ENCODE measurements at places on chromosomes 6 and 20.

- DNase-seq, result no peak
These were observed 99.4 kb downstream of the YTHDF1 start for GRCh38 chr20:63116412-63117106.

GRCh38 chr20:64006902-64007301 lies 26.0 kb downstream of the PRPF6 start:
- DNase-seq, result no peak

- DNase-seq, result no peak
These were observed 395.7 kb downstream of the RNGTT start for GRCh38 chr6:88567696-88568095.

GRCh38 chr6:146944809-146945208 lies 259.4 kb upstream of the STXBP5 start:
- DNase-seq, result no peak

DNA sequence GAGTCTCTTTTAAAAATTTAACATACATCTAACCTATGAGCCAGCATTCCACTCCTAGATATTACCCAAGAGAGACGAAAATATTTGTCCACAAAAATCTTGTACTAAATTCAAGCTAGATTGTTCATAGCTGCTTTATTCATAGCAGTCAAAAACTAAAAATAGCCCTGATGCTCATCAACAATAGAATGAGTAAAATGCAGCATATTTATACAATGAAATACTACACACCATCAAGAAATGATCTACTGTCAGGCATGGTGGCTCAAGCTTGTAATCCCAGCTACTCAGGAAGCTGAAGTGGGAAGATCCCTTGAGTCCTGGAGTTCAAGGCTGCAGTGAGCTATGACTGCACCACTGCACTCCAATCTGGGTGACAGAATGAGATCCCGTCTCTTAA lies 22.0 kb upstream of the SRC start:
- peak; percentile 86 for DNase-seq

DNA sequence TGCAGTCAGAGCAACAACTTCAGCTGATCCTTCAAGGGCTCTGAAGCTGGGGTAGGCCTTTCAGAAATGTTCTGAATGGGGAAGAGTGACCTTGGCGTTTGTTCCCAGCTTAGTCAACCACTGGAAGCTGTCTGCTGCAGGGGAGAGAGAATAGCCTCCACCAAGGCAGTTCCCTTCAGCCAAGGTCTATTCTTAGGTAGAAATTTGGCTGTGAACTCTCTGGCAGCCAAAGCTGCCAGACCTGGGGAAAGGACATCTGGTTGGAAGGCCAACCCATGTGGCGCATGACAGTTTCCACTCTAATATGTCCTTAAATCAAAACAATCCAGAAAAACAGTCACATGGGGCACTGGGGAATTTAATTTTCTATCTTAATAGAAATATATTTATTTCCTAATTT lies 60.1 kb downstream of the FBXO5 start:
- DNase-seq, result no peak

DNA sequence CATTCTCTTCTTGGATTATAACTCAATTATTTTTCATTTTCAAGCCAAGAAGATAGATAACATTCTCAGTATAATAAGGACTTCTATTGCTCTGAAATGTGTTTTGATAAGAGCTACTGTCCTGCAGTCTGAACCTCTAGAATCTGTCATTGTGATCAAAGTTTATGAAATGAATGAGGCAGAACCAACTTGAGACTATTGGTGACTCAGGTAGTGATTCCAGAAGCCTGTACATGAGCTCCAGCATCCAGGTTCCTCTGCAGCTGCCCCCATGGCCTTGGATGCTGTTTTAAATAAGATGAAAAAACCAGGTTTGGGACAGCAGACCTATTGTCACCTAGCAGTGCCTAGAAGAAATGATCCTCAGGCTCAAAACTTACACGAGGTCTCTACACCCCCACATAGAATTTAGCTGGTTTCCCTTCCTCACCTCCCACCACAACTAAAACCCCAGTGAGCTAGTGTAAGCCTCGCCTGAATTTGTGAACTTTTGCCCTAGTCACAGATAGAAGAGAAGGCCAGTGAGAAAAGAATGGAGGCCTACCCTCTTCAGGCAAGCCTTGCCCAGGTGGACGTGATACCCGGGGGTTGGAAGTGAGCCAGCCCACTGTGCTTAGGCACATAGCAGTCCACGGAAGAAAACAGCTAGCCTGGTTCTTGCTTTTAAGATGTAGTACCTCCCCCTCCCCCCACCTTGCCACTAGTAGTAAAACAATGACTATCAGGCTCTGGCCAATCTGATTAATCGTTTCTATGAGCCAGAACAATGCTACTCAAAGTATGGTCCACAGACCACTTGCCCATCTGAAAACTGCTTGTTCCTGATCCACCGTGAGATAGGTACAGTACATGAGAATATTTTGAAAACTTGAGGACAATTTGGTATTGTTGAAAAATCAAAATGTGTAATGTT lies 73.0 kb upstream of the SYNJ2 start:
- no peak for DNase-seq

- no peak for DNase-seq
These were observed 98.0 kb upstream of the TRAF3IP2 start for GRCh38 chr6:111703723-111704122.

DNA sequence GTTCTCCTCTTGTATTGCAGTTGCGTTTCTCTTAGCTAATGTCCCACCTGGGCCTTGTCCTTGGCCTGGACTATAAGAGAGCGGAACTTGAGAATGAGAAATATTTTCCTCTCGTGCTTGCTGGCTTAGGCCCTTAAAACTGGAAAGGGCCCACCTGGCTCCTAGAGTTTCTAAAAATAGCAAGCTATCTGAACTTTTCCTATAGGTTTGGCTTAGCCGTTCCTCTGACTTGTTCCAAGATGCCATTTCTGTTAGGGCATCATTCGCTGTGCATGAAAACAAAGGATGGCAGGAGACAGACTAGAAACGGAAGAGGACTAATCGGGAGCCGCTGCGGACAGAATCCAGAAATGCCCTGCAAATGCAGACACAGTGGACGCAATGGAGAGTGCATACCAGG lies 4.5 kb downstream of the RIPOR3 start:
- DNase-seq, result no peak

- DNase-seq, result no peak
These were observed 22.3 kb upstream of the UNC93A start for GRCh38 chr6:167268683-167269280.

DNA sequence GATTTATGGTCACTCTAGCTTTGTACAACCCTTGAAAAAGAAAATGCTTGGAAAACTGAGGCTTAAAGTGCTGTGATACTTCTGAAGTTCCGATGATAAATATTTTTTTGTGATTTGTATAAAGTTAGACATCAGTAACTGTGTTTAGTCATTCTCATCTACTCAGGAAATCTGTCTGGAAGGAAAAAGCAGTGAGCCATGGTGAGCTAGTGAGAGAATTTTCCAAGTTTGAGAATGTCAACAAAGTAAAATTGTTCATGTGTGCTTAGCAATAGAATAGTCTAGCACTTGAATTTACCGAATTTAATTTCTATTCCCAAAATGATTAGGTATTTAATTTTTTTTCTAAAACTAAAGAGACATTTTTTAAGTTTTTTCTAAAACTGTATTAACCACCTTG lies 41.3 kb upstream of the PLCB4 start:
- DNase-seq, result no peak

DNA sequence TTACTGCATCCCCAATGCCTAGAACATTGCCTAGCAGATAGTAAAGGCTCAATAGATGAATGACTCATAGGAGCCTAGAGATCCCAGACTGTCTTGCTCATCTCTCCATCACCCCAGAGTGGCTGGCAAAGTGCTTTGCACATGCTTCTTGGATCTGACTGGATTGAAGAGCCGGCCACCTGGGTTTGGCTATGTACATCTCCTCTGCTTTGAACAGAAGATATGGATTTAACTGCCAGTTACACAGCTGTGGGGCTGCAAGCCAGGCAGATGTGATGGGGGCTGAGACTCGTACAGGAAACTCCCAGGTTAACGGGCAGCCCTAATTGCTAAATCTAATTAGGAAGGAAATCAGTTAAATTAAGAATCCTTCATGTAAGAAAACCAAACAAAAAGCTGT lies 28.6 kb downstream of the MYLIP start:
- no peak for DNase-seq

GRCh38 chr6:13183415-13184088 lies 144.8 kb downstream of the TBC1D7 start:
- DNase-seq, result no peak

DNA sequence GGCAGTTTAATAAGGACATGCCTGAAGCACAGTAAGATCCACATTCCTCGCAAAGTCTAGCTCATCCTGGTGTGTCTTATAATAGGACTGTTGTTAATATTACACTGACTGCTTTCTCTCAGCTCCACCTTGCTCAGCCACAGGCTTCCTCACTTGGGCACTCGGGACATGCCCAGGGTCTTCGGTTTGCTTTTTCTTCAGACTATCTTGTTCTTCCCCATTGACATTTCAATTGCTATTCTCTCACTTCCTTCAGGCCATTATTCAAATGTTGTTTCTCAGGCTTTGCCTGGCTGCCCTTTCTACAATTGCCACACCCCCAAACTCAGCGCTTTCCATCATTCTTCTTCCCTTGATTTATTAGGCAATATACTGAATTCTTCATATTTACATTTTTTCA lies 274.8 kb upstream of the RGS17 start:
- no peak for DNase-seq

GRCh38 chr20:4320291-4320690 lies 304.9 kb upstream of the RNF24 start:
- no peak for DNase-seq

GRCh38 chr20:12022126-12022525 lies 104.4 kb downstream of the BTBD3 start:
- DNase-seq, result no peak

DNA sequence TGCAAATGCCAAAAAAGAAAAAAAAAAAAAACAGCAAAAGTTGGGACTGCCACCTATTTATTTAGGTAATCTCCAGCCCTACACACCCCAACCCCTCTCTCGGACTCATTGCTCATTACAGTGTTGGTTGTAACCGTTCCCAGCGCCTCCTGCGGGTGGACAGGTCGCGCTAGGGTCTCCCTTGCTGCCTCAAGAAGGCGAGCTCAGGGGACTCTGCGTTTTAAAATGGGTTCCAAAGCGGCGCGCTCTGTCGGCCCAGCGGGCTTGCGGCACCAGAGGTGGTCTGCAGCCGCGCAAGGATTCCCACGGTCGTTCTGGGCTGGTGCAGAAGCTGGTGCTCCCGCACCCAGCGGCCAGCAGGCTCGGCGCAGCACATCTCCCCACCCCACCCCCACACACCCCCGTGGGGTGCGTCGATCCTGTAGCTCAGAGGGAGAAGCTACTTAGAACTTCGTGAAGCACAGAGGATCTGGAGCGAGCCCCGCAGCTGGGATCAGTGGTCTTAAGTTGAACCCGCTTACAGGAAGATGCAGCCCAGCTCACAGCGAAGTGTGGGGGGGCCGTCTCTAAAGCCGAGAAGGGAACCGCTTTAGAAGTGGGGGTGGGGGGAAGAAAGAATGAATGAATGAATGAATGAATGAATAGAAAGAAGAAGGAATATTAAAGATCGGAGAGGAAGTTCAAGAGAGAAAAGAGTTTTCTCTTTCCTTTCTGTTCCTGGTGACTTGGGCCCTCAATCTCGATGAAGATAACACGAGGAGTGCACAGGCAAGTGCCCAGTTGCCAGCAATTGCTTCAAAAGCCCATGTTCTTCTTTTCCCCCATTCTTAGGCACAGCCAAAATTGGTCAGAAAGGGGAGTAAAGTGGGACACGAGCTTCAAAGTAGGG lies 780 bp downstream of the TFAP2A start:
- no peak for DNase-seq

DNA sequence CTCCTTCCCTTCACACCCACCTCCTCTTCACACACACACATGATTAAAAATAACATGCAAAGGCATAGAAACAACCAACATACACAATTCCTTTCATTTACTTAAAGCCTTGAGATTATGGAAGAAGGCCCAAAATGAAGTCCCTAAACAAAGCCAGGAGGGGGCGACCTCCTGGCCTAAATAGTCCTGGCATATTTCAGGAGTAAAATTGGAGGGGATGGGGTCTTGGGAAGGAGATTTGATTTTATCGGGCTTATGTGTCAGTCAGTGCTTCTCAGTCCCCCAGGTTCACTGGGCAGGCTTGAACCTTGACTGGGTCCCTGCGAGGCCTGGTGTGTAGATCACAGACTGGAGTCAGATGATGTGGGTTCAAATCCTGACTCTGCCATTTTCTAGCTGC lies 266.4 kb downstream of the SAMD5 start:
- DNase-seq, result no peak

DNA sequence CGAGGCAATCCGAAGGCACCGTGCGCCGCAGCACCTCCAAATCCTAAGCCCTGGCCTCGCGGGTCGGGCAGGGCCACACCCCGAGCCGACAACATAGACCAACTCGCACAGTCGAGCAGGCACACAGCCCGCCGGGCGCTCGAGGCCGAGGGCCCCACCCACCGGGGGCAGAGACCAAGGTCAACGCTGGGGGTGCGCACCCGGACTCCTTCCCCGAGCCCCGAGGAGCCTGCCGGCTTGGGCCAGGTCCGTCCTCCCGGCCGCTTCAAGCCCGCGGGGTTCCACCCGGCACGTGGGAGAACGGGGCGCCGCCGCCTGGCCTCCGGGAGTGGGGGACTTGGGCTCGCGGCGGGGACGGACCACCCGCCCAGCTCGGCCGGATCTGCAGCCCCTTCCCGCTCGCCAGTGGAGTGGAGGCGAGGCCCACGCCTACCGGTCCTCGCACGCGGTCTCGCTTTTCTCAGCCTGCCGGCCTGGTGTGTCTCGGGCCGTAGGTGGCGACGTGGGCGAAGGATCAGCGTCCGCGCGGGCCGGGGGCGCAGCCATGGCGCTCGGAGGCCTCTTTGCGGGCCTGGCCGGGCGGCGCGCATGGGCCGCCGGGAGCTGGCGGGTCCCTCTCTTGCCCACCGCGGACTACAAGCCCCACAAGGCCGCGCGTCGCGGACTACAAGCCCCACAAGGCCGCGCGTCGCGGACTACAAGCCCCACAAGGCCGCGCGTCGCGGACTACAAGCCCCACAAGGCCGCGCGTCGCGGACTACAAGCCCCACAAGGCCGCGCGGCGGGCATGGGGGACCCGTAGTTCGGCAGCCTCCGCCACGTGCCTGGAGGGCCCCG lies at the start of gene UCKL1:
TSS of gene UCKL1 (minus strand) at position 590 of the 837 bp plus-strand sequence. CDS start at position 546, 44 bp downstream.
- peak; percentile 77 for DNase-seq

- DNase-seq, result no peak
These were observed 11.2 kb upstream of the TTK start for GRCh38 chr6:79993012-79993910.

DNA sequence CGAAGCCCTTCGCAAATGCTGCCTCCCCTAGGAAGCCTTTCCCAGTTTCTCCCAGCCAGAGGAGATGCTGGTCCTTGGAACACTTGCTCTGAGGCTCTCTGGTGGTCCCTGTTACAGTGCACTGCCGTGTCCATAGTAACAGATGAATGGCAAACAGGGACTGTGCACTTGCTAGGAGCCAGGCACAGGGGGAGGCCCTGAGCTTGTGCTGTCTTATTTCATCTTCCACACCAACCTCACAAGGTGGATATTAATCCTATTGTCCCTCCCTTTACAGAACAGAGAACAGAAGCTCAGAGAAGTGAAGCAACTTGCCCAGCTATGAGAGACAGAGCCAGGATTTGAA lies 19.0 kb downstream of the SRC start:
- no peak for DNase-seq

- no peak for DNase-seq
These were observed 19.7 kb downstream of the PROCR start for GRCh38 chr20:35191419-35192117.
